ENCODE measurements at places on chromosomes 7 and 10.
A peak's percentile ranks its signal among the peaks of the same experiment; 100 is the strongest.

- peak; percentile 87 for DNase-seq
Observed at GRCh38 chr7:26291699-26292538, at the start of gene SNX10. SNX10 (plus strand) TSS chr7:26291862; CDS start chr7:26346443, 54,581 bp downstream.

DNA sequence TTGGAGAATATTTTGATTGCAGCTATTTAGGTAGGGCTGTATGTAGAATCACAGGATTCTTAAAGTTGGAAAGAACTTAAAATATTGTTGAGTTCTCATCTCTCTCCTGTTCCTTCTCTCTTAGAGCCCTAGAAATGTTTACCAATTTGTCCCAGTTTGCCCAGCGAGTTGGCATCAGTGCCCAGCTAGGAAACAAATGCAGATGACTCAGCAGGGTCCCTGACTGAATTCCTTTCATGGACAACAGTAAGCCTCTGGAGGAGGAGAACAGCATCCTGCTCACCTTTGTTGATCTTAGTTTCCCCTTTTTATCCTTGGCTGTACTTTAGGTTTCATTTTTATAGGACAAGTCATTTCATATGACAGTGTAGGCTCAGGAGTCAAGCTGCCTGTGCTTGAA lies 89.3 kb downstream of the SEC23IP start:
- peak; percentile 20 for DNase-seq

DNA sequence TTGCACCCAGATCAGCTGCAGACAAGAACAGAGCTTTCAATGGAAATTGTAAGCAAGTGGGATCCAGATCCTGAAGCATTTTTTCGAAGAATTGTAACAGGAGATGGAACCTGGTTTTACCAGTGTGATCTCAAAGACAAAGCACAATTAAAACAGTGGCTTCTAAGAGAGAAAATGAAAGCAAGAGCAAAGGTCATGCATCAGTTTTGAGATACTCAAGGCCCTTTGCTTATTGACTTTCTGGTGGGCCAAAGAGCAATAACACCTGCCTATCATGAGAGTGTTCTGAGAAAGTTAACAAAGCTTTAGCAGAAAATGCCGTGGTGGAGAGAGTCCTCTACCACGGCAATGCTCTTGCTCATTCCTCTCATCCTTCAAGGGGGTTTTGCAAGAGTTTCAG lies 194.8 kb downstream of the TMEM178B start:
- no peak for DNase-seq

DNA sequence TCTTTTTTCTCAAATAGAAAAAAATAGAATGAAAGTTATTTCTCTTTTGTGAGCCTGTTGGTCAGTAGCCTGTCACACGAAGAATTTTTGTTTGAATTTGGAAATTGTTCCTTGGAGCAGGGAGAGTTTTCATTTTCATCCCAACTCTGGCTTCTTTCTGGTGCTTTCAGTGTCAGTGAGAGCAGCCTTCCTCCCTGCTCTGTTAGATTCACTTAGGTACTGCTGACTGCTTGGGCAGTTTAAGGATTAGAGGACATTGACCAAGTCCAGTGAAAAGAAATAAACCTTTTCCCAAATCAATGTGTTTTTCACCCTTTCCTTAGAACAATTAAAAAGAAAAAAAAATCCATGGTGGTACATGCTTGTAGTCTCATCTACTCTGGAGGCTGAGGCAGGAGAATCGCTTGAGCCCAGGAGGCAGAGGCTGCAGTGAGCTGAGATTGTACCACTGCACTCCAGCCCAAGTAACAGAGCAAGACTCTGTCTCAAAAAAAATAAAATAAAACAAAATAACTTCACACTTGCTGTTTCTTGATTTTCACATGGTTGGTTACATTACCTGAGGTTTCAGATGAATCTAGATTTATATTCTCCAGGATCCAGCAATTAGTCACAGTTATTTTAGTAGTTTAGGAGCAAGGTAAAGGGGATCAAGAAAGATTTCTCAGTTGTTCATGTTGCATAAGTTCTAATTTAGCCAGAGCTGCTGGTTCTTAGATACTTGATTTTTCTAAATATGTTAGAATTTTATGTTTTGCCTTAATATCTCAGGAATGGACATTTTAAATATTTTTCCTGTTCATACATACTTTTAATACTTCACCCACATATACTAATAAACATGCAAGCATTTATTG lies 63.1 kb downstream of the ZNRF2 start:
- no peak for DNase-seq

- DNase-seq = no peak
Observed at GRCh38 chr7:42543953-42544352, 306.9 kb upstream of the GLI3 start.

- DNase-seq = peak; percentile 93
Observed at GRCh38 chr10:62268399-62269114, at the start of gene RTKN2. RTKN2 (minus strand) TSS chr10:62268844; CDS start chr10:62268610, 234 bp downstream.

DNA sequence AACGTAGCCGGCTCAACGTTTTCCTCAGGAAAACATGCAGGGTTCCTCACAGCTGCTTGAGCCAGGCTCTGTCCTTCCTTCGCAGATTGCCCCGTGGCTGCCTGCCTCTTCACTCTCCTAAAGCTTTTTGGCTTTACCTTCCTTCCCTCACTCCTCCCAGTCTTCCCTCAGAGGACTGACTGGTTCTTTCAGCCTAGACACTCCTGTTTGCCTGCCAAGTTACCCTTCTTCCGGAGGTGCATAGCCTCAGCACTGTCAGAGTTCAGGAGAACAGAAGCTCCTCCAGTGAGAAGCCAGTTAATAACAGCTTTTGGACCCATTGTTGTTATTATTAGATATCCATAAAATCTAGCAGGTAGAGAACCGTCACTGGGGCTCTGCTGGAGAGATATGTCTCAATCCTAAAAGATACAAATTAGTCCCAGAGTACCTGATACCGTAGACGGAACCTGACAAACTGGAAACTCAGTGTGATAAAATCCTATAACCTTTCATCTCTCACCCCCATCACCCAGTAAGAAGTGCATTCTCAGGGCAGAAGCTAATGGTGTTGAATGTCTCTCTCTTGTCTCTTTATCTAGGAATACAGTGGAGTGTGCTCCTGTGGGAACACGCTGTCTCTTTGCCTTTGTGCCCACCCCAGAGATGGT lies 79.6 kb downstream of the SND1 start:
- no peak for DNase-seq

GRCh38 chr10:117551330-117552155 lies 9.0 kb downstream of the EMX2 start:
- DNase-seq = peak; percentile 43

GRCh38 chr10:113414543-113414942 lies 138.3 kb upstream of the HABP2 start:
- no peak for DNase-seq

DNA sequence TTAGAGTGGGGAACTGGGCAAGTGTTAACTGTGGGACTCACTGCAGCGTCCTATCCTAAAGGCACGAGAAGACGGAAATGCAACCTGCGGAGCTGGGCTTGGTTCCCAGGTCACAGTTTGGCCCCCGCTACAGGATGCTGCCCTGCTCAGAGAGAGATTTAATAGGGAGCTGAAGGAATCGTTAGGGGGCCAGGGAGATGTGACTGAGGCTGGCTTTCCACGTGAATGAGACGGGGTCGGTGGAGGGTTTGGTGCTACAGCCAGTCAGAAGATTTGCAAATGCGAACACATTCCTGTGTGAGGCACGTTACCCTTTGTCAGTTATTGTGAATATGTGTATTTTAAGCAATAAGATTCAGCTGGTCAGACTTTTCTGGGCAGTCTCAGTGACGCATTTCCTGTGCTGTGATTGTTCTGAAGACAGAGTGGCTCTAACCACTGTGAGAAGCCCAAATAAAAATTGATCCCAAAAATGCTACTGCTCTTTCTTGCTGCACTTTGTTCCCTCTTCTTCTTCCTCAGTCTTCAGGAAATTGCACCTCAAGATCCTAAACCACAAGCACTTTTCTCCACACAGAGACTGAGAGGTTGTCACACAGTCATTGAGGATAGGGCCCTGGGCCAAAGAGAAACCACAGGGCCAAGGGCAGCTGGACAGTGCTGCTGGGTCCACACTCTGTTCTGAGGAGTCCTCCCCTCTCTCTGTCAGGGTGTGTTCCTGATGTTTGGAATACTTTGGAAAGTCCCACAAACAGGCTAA lies 21.2 kb downstream of the CYP17A1 start:
- peak; percentile 13 for DNase-seq

DNA sequence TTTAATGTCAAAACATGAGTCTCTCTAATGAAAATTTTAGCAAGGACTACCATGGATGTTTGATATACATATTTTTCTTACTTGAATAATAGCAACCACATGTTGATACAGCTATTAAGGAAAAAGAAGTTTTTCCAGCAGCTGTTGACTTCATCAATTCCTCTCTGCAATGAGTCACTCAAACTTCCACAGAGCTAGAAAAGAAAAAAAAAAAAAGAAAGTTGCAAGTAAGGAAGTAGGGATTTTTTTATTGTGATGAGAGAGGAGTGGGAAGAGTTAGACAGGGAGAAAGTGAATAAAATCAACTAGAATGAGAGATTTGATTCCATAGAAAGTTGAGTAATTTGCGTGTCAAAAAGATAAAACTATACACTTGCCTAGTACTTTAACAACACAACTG lies 46.2 kb downstream of the CAV1 start:
- peak; percentile 80 for DNase-seq

DNA sequence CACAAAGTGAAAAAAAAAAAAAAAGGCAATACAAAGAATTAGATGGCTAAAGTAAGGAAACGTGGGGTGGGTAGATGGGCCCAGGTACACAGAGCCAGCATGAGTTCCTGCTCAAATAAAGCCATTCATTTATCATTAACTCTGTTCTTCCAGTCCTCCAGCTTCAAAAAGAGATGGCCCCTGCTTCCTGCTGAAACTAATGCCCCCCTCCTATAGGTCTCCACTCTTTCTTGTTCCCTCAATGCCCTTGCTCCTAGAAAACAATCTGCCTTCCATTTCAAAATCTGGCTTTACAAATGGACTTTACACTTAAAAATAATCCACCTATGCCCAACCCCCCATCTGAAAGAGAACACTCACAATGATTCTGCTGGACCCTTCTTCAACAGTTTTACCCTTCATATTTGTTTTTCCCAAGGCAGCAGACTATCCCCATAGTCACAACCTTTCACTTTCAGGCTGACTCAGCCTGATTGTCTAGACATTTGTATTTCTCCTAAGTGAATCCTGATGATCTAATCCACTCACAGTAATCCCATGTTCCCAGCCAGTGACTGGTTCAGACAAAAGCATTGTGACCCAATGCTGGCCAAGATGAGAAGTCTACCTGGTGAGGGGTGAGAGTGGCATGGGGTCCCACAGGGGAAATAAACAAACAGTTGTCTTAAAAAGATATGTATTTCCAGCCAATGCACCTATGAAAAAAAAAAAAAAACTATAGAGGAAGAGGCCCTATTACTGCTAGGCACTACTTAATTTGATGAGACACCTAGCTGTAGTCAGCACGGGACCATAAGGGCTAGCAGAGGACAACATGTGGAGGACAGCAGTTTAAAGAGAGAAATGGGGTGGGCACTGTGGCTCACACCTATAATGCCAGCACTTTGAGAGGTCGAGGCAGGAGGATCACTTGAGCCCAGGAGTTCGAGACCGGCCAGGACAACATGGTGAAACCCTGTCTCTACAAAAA lies 74.6 kb upstream of the GRID1 start:
- DNase-seq = peak; percentile 97

DNA sequence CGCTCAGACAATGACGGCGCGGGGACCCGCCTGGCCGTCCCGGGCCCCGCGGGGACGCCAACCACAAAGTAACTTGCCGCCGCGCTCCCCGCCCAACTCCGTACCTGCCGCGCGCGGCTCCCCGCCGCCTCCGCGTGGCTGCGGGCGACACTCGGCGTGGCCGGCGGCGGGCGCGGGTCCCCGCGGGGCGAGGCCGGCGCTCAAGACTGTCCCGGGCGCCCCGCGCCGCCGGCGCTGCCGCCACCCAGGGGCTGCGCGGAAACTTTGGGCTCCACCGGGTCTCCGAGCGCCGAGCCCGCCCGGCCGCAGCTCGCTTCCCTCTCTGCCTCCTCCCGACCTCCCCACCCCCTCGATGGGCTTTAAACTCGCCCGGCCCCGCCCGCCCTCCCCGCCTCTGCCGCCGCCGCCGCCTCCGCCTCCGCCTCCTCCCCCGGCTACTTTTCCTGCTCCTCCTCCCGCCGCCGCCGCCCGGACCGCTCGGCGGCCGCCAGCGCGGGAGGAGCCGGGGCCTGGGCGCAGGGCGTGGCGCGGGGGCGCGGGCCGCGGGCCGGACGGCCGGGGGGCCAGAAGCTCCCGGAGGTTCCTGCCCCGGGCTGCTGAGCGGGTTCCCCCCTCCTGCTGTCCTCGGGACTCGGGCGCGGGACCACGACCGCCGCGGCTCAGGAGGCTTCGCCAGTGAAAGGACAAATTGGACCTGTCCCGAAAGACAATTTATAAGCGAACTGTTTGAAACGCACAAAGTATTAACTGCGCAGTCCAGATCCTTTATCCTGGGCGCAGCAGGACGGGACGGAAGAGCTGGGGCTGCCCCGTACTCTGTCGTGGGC lies 10.6 kb upstream of the GRB10 start:
- DNase-seq = peak; percentile 77

- no peak for DNase-seq
Observed at GRCh38 chr7:922334-923107, 32.0 kb downstream of the ADAP1 start.

GRCh38 chr10:80382989-80383388 lies 25.4 kb upstream of the PRXL2A start:
- peak; percentile 49 for DNase-seq

GRCh38 chr10:48287417-48288391 lies 13.2 kb upstream of the FRMPD2 start:
- peak; percentile 19 for DNase-seq

DNA sequence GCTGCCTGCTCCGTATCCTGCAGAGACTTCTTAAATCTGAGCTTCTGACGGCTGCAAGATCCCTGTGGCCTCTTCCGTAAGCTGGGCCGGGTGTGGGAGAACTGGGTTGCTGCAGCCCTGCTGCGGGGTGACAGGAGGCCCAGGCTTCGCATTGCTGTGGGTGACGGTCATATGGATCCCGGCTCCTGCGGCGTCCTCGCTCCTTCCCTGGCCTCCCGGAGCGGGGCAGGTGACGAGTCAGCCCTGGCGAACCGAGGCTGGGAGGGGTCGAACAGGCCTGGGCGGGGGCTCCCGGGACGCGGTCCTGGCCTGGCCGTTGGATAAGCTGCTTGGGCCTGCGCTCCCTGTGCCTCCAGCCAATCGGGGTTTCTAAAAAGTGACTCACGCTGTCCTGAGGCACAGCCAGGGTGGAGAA lies 7.8 kb upstream of the UBE2D1 start:
- peak; percentile 56 for DNase-seq

- DNase-seq = no peak
Observed at GRCh38 chr7:114317450-114318098, 97.0 kb upstream of the FOXP2 start.

GRCh38 chr7:25950488-25951413 lies 201.2 kb upstream of the NFE2L3 start:
- DNase-seq = peak; percentile 81

Data from kidney tubule cell (primary cell).